ENCODE measurements at places on chromosomes 11 and 22.

- no peak overlapping the region for H3K4me3 ChIP-seq
- no peaks in the 10 kb centered on the region for H3K36me3 ChIP-seq
- DNase-seq = no peak
Observed at GRCh38 chr11:128687321-128687720, 6.6 kb upstream of the FLI1 start.

GRCh38 chr11:64558065-64558745 is 32.8 kb upstream of the SLC22A12 start:
- no peaks in the 10 kb centered on the region for H3K27me3 ChIP-seq
- no peaks in the 10 kb centered on the region for H3K36me3 ChIP-seq
- peaks cover 2% of the 10 kb centered on the region for H3K4me1 ChIP-seq
- H3K27ac ChIP-seq = no peak overlapping the region
- DNase-seq = no peak

DNA sequence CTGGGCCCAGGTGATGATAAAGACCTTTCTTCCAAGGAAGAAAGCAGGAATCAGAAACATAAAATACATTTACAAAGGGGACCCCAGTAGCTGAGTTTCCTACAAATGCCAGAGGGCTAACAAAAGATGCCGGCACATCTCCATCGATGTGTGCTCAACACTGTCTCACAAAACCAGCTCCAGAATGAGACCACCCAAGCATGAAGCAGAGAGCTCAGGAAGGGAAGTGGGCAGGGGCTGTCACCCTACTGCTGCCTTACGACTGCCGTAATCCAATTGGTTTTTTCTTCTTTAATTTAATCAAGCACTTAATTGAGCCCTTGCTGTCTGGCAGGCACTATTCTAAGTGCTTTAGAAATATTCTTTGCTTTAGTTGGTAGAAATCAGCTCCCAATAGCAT is 26.1 kb downstream of the SMCO4 start:
- H3K27ac ChIP-seq = no peak overlapping the region
- peaks cover 3% of the 10 kb centered on the region for H3K4me1 ChIP-seq
- no peak for DNase-seq
- no peaks in the 10 kb centered on the region for H3K27me3 ChIP-seq
- H3K4me3 ChIP-seq = no peak overlapping the region

DNA sequence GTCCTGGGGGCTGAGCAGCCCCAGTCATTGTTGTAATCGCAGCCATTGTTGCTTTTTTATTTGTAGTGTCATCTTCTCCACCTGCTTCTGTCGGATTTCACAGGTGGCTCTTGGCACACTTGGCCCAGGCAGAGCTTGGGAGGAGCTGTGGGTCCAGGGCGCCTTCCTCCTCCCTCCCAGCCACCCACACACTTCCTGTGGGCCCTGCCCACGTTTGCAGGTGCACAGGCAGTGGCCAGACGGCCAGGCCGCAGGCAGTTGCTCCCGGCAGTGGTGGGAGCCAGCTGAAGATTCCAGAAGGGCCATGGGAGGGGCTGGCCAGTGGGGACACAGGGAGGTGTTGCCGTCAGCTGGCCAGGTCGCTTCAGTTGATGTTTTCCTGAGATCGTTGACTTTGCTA is 1191.9 kb downstream of the BRD1 start:
- no peaks in the 10 kb centered on the region for H3K27me3 ChIP-seq
- H3K27ac ChIP-seq = no peak overlapping the region
- no peaks in the 10 kb centered on the region for H3K4me1 ChIP-seq
- no peak overlapping the region for H3K4me3 ChIP-seq

GRCh38 chr11:30583476-30584280 is 2.5 kb downstream of the MPPED2 start:
- H3K27ac ChIP-seq = no peak overlapping the region
- peak; percentile 6 for DNase-seq
- H3K36me3 ChIP-seq = no peaks in the 10 kb centered on the region
- peaks cover 10% of the 10 kb centered on the region for H3K4me1 ChIP-seq
- H3K27me3 ChIP-seq = no peaks in the 10 kb centered on the region

DNA sequence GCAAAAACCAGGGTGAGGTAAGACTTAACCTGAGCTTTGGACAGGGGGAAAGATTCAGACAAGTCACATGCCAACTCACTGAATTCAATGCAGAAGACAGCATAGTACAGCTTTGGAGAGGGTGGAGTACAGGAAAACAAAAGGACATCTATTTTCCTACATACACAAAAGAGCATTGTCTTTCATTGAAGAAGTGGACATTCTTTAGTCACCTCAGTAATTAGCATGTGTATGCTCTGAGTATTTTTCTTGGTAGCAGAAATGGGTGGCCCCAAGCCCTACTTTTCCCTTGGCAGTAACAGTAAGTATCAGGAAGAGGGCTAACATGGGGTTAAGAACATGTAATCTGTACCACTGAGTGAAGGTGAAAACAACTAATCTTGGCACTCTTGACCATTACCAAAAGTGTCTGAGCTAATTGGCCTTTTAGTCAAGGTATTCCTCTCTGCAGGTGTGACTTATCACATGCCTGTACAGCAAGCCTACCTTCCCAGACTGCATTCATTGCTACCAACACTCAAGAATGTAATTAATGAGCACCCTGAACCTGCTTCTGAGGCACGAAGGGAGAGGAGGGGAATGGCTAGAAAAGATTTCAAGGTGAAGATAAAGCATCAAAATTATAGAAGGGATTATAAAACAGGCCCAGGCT is 33.9 kb downstream of the SYTL2 start:
- no peak overlapping the region for H3K4me3 ChIP-seq
- no peak overlapping the region for H3K27ac ChIP-seq

DNA sequence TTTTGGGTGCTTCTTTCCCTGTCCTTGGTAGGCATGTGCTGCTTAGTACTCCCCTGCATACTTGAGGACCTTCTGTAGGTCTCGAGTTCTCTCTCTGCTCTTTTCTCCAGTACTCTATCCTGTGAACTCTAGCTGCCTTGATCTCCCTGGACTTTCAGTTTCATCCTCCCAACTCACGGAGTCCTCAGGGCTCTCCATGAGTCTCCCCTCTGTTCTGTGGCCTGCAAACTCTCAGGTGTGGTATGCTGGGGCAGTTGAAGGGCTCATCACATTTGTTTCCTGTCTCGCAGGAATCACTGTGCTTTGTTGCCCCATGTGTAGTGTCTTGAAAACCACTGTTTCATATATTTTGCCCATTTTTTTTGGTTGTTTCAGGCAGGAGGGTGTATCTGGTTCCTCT is 3.3 kb upstream of the PACS1 start:
- no peak for DNase-seq
- peaks cover 17% of the 10 kb centered on the region for H3K4me1 ChIP-seq
- no peaks in the 10 kb centered on the region for H3K27me3 ChIP-seq

DNA sequence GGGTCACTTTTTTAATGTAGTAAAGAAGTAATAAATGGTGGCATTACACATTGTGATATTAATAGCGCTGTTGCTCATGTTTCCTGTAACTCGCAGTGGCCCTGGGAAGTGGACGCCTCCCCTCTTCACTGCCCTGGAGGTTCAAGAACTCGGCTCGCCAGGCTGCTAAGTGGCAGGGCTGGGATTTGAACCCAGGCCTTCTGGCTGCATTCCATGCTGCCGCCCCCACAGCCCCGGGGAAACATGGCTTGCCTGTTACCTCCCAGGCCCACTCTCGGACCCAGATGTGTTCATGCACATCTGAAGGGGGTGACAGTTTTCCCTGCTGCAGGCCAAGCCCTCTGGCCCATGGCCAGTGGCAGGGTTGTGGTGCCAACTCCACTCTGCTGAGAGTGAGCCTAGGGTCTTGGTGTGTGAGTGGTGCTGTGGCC is 25.0 kb upstream of the MGAT3 start:
- H3K4me3 ChIP-seq = no peak overlapping the region
- peak; percentile 87 for DNase-seq
- H3K27ac ChIP-seq = peak overlapping the region; percentile 72
- H3K36me3 ChIP-seq = peaks cover 38% of the 10 kb centered on the region
- H3K27me3 ChIP-seq = no peaks in the 10 kb centered on the region

- no peak overlapping the region for H3K27ac ChIP-seq
- DNase-seq = no peak
- H3K36me3 ChIP-seq = peaks cover 15% of the 10 kb centered on the region
- peaks cover 11% of the 10 kb centered on the region for H3K27me3 ChIP-seq
- no peak overlapping the region for H3K4me3 ChIP-seq
- H3K4me1 ChIP-seq = peaks cover 21% of the 10 kb centered on the region
Observed at GRCh38 chr11:66008468-66009101, 3.2 kb upstream of the CST6 start.

DNA sequence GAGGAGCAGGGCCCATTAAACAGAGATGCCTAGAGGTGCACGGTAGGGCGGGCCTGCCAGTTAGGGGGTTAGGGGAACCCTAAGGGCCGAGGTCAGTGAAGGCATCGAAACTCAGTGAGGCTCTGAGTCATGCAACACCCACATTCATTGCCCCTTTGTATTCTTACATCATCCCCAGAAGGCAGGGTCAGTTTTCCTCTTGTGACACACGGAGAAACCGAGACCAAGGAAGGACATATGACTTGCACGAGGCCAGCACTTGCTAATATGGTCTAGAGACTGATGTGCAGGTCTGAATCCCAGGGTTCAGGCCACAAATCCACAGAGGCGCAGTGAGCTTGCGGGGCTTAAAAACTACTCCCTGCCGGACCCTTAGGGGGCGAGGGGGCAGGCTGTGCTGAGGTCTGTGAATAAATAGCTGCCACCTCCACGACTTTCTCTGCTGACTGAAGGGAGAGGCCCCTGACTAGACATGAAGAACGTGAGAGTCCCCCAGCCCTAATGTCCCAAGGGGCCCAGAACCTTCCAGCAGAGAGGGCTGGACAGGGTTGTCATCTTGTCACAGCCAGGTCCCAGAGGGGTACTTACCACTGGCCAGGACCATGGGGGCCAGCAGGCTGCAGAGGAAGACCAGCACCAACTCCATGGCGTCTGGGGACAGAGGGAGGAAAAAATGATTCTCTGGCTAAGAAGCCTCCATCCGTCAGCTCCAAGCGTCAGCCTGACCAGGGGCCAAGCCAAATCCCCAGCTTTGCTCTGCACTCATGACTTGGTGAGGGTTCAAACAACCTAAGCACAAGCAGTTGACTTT is 17.8 kb upstream of the FXYD2 start:
- no peak overlapping the region for H3K27ac ChIP-seq
- H3K27me3 ChIP-seq = no peaks in the 10 kb centered on the region
- DNase-seq = peak; percentile 60
- H3K4me3 ChIP-seq = no peak overlapping the region
- H3K4me1 ChIP-seq = no peaks in the 10 kb centered on the region
- no peaks in the 10 kb centered on the region for H3K36me3 ChIP-seq

DNA sequence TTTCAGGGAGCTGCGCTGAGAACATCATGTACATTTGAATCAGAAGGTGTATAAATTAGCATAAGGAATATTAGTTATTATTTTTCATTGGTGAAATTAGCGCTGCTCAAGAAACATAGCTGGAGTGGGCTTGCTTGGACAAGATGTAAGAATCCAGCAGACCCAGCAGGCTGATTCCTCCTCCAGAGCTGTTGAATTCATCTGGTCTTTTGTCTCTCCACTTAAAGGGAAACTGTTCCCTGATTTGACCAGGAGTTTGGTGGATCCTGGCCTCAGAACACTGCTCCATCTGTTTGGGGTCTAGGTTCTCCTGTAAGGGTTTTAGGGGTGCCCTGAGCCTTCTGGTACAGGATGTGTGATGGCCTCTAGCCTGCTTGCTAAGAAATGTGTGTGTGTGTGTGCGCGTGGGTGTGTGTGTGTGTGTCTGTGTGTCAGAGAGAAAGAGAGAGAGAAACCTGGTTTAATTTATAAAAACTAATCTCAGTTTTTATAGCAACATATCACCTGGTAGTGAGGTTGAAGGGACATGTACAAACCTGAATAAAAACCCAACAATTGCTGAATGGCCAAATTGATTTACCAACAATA is 8.3 kb upstream of the SORL1 start:
- H3K27me3 ChIP-seq = no peaks in the 10 kb centered on the region
- DNase-seq = no peak
- no peak overlapping the region for H3K4me3 ChIP-seq
- H3K4me1 ChIP-seq = no peaks in the 10 kb centered on the region
- no peaks in the 10 kb centered on the region for H3K36me3 ChIP-seq

GRCh38 chr11:115122274-115122673 is 381.9 kb downstream of the CADM1 start:
- no peak overlapping the region for H3K4me3 ChIP-seq
- H3K4me1 ChIP-seq = no peaks in the 10 kb centered on the region
- no peaks in the 10 kb centered on the region for H3K36me3 ChIP-seq
- H3K27me3 ChIP-seq = no peaks in the 10 kb centered on the region
